Stimulated activated CD8-positive, alpha-beta memory T cell treated with anti-CD3 and anti-CD28 coated beads, Interleukin-15, amount 100 ng/mL, for 24 hours (primary cell): ENCODE measurements at places on chromosomes 13 and 19.

GRCh38 chr13:37662624-37663023 is 64.1 kb upstream of the POSTN start:
- no peak for DNase-seq

DNA sequence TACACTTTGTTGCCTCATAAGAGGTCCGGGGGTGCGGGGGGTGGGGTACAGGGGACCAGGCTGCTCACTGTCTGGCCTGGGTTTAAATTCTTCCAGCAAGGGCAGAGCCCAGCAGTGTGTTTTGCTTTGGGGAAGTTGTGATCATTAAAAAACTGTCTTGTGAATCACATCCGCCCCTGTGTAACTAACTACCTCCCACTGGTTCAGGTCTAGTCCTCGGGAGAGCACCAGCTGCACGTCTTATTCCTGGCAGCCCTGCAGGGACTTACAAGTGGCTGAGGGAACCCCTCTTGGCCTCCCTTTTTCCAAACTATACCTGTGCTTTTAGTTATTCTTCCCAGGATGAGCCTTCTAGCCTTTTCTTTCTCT is 127.5 kb downstream of the SIPA1L3 start:
- no peak for DNase-seq

GRCh38 chr19:48539503-48540096 is 12.4 kb upstream of the SULT2B1 start:
- no peak for DNase-seq

DNA sequence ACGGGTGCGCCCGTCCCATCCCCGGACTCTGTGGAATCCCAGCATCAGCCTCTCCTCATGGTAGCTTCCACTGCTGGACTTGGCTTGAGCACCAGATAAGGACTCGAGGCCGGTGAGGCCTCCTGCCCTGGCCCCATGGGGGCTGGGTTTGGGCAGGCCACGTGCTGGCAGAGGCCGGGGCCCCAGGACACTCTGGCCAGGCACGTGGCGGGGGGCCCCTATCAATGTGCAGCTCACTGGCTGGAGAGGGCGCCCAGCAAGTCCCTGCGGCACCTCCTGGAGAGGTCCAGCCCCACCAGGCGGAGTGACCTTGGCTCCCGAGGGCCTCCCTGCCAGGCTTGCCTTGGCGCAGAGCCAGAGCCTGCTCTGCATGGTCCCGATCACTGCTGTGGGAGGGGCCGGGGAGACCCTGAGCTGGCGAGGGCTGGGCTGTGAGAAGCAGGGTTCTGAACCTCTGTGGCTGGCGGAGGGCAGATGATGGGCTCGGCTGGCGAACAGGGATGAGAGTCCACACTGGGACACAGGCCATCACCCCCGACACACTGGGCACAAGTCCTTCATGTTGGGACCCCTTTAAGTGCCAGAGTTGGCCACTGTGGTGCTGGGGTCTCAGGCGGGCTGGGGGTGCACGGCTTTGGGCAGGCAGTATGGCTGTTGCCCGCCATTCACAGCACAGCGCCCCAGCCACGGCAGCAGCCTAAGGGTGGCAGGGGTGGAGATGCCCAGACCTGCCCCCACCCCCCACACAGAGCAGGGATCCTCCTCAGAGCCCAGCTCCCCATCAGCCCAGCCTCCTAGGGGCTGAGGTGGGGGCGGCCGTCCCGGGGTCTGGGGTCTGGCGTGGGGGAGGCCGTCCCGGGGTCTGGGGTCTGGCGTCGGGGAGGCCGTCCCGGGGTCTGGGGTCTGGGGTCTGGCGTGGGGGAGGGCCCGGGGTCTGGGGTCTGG is 19.1 kb downstream of the CEBPG start:
- no peak for DNase-seq

- DNase-seq: no peak
These were observed 61.7 kb downstream of the SPRYD7 start for GRCh38 chr13:49874430-49874829.

GRCh38 chr13:40187324-40187795 is 479.1 kb downstream of the FOXO1 start:
- DNase-seq: no peak

GRCh38 chr19:50512999-50513745 is 541 bp downstream of the ASPDH start:
- DNase-seq: no peak

DNA sequence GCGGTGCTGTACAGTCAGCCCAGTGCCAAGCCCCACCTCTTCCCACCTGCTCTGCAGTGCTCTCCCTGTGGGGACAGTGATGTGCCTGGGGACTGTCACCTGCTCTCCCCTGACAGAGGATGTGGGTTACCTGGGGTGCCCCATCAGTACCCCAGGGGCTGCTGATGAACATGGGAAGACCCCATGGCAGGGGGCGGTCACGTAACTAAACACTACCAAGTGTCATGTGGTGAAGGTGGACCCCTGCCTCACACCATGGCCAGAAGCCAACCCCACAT is 12.7 kb downstream of the KDM4B start:
- no peak for DNase-seq

GRCh38 chr13:84574851-84575250 is 692.6 kb upstream of the SLITRK1 start:
- DNase-seq: no peak

- no peak for DNase-seq
These were observed 9.8 kb downstream of the PROZ start for GRCh38 chr13:113168211-113168610.

GRCh38 chr13:40126306-40127085 is 471.0 kb downstream of the COG6 start:
- no peak for DNase-seq

DNA sequence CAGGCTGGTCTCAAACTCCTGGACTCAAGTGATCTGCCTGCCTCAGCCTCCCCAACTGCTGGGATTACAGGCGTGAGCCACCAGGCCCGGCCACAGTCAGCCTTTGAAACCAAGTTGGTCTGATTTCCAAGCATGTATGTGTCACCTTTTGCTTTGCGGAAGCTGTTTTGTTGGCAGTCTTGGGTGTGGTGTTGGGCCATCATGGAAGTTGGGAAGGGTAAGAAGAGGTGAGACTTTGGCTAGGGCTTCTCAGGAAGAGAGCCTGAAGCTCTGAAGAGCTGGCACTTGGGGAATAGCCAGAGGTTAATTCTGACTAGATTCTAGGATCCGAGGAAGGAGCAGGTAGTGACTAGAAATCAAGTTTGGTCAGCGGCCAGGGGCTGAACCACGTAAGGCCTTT is 2.8 kb downstream of the RSPH6A start:
- DNase-seq: no peak

GRCh38 chr19:8566855-8567254 is 10.4 kb downstream of the MYO1F start:
- DNase-seq: no peak

- DNase-seq: no peak
These were observed 1.6 kb downstream of the TNFSF9 start for GRCh38 chr19:6532244-6532999.

- DNase-seq: no peak
These were observed 1.4 kb downstream of the BRD4 start for GRCh38 chr19:15330801-15331418.

DNA sequence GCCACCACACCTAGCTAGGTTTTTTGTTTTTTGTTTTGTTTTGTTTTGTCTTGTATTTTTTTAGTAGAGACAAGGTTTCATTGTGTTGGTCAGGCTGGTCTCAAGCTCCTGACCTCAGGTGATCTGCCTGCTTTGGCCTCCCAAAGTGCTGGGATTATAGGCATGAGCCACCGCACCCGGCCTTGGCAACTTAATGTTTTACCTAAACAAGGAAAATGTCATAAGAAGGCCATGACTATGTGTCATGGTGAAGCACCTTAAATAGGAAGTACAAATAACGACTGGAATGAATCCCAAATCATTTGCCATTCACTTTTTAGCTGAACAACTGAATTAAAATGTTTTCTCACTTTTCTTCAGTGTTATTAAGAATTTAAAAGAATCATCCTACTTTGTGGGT is 465.2 kb downstream of the KCTD12 start:
- DNase-seq: no peak

- no peak for DNase-seq
These were observed 687.0 kb downstream of the EFNB2 start for GRCh38 chr13:105848494-105848893.

GRCh38 chr19:6065685-6066374 is 44.5 kb downstream of the RFX2 start:
- no peak for DNase-seq

GRCh38 chr19:3604227-3604986 is 2.3 kb downstream of the TBXA2R start:
- DNase-seq: no peak

DNA sequence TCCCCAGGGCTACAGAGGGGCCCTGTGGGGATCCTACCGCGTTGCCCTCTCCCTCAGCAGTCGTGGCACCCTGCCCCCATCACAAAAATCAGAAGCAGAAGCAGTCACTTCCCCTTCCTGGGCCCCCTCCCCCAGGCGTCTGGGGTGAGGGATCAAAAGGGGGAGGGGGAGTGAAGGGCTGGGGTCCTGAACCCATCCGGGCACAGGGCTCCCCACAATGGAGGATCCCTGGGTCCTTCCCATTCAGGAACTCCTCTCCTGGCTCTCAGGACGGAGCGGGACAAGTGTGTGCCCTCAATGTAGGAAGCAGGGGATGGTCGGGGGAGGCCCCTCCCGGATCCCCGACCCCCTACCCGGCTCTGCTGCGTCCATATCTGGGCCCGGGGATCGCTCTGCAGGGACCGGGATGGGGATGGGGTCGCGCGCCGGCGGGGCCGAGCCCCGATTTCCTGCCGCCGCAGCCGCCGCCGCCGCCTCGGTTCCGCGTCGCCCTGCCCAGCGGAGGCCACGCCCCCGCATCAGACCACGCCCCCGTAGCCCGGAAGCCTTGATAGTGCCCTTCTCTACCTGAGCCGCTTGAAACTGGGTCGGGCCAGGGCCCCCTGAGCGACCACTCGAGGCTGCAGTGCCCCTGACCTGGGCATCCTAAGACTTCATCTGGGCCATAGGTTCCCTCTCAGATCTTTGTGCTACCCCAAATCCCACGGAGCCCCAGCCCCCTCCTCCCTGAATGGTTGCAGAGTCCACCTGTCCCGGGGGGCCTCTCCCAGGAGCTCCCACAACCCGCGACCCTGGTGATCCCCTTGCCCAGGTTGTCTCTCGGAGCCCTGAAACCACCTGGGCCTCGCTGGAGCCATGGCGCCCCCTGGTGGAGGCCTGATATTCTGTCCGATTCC is at the start of gene GMIP:
TSS of gene GMIP (minus strand) at position 500 of the 896 bp plus-strand sequence. CDS start at position 372, 128 bp downstream.
- DNase-seq: peak; percentile 75

DNA sequence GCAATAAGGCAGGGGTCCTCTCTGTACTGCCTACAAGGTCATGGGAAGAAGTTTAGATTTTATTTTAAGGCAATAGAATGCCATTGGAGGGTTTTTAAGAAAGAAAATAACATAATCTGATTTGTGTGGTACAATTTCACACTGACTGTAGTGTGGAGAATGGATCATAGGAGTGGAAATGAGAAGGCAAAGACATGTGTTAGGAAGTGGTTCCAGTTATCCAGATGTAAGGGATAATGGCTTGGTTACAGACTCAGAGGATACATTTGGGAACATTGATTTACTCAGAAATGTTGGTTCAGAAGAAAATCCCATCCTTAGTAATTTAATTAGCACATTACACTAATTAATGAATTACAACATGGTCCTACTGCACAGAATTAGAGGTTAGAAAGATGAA is 788.2 kb downstream of the SLITRK5 start:
- no peak for DNase-seq

DNA sequence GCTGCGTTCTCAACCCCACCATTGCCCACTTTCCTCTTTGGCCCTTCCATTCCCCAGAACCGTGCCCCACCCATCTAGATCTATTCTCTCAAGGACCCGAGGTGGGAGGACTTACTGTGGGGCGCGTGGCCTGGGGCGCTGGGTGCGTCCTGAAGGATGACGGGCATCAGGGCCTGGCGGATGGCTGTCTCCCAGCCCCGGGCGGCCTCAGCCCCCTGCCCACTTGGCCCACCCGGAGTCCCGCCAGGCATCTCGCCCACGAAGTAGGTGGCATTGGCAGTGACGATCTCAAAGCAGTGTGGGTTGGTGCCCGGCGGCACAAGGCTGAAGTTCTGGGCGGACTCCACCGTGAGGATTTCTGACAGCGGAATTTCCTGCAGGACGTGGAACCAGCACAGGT is 23.2 kb downstream of the PRKD2 start:
- no peak for DNase-seq

- no peak for DNase-seq
These were observed 2758.2 kb downstream of the PCDH9 start for GRCh38 chr13:64471916-64472315.

DNA sequence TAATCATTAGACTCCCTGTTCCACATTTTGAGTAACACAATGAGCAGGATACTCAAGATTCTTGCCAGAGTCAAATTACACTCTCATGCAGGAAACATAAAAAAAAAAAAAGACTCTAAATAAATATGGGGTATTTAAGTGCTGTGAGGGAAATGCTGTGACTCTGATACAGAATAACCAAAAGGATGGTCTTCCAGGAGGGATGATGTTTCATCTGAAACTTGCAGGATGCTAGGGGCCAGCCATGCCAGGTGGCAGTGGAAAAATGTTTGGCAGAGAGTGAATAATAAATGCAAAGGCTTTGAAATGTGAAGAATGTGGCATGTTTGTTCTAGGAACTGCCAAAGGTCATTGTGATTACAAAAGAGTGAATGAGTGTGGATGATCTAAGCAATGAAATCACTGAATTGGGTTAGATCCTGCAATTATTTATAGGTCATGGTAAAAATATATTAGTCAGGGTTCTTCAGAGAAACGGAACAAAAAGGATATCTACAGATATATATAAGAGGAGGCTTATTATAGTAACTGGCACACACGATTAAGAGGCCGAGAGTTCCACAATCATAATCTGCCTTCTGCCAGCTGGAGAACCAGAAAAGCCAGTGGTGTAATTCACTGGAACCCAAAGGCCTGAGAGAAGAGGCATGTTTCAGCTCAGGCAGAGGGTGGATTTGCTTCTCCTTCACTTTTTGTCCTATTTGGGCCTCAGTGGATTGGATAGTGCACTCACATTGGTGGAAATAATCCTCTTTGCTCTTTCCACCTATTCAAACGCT is 1832.8 kb upstream of the MIR17HG start:
- no peak for DNase-seq

DNA sequence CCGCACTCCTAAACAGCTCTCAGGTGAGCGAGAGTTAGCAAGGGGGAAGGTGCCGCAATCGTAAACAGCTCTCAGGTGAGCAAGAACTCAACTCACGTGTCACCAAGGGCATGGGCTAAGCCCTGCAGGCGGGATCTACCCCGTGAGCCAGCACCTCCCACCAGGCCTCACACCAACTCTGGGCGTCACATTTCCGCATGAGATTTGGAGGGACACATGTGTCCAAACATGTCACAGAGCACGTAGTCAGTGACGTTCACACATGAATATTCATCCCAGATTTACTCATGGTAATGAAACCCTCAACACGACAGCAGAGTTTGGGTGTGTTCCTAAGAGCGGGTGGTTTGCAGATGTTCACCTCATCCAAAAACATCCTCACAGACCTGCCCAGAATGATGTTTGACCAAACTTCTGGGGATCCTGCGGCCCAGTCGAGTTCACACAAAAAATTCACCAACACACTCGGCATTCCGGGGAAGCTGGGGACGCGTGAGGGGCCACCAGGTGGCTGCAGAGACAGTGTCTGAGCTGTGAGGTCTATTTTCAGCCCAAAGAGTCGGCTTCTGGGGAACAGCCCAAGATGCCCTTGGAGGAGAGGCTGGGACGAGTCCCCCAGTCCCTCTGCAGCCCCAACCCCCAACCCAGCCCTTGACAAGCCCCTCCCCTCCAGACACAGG is 19.6 kb downstream of the C2CD4C start:
- no peak for DNase-seq
